ENCODE measurements at places on chromosomes 16 and 17. TPM values are rescaled to one million over a fixed set of nuclear protein-coding genes. Genes with fewer than 3 reads are reported as not detected.

Gene CHST4
- total RNA-seq, result not detected

Gene PNMT
- 0.46 TPM for total RNA-seq

Gene CSF3
- not detected for total RNA-seq

Gene CALB2
- 0.85 TPM for total RNA-seq

Gene KRT23
- not detected for total RNA-seq

Gene SCGB1C2
- not detected for total RNA-seq

DNA sequence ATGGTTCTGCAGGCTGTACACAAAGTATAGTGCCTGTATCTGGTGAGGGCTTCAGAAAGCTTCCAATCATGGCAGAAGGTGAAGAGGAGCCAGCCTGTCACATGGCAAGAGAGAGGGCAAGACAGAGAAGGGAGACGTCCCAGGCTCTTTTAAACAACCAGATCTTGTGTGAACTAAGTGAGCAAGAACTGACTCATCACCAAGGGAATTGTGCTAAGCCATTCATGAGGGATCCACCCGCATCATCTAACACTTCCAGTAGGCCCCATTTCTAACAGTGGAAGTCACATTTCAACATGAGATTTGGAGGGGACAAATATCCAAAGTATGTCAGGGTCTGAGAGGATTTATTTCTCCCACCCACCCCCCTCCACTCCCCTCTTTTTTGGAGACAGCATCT is 56.2 kb upstream of the ELAC2 start:
- no peak for DNase-seq

- DNase-seq, result peak; percentile 40
Observed at GRCh38 chr16:28821874-28822519, 802 bp upstream of the ATXN2L start.

DNA sequence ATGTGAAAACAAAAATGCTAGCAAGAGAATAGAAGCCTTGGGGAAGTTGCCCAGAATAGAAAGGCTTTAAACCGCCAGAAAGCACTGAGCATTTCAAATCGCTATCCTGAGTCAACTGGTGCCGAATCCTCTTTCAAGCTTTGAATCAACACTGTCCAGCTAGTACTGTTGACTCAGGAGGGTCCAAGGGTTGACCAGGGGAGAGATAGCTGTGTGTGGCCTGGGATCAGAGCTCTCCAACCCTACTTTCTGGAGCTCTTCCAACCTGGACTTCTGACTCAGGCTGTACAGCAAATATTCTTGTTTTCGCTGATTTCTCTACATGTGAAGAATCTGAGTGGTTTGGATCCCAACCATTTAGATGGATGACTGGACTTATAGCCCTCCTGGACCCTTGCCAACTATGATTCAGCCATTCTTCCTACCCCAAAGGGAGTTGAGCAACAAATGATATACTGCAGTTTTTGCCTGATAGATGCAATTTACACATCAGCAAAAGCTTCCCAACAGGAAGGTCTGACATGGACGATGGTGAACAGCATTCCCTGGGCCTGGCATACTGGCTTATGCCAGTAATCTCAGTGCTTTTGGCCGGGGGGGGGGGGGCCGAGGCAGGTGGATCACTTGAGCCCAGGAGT is 154.0 kb upstream of the SDK2 start:
- DNase-seq, result no peak

DNA sequence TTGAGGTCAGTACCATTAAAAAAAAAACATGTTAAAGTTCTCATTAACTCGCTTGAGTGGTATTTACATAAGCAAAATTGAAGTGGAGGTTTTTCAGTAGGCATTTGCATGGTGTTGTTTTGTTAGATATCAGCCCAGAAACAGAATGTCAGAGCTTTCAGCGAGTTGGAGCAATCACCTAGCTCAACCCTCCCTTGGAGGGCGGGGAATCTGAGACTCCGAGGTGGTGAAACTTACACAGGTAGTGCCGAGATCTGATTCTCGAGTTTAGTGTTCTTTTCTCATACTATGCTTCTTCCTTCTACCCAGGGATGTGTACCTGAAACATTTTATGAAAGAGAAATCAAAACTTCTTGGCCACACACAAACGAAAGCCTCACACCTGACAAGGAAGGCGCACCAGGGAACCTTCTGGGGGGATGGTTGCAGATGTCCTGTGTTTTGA is 6.6 kb downstream of the SEC14L1 start:
- no peak for DNase-seq

DNA sequence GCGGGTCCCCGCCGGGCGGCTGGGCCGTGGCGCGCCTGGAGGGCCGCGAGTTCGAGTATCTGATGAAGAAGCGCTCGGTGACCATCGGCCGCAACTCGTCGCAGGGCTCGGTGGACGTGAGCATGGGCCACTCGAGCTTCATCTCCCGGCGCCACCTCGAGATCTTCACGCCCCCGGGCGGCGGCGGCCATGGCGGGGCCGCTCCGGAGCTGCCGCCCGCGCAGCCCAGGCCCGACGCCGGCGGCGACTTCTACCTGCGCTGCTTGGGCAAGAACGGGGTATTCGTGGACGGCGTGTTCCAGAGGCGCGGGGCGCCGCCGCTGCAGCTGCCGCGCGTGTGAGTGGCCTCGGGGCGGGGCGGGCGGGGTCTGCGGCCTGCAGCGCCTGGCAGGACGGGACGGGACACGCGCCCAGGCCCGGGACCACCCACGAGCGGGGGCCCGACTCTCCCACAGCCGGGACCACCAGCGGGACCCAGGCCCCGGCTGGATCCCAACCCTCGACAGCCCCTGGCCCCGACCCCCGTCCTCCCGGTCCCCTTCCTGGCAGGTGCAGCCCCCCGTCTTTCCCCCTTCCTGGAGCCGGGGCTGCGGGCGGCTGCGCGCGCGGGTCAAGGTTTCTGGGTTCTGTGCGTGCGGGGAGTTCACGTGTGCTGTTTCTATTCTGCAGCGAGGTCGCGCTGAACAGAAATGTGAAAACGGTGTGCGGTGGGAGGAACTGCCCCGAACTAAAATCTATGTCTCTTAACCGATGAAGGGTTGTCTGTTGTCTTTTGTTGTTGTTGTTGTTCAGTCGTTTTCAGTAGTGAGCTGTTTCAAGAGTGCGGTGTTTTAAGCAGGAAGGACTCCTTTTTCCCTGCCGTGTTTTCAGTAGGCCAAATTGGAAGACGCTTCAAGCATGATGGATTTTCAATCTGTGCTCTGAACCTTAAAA is 705 bp downstream of the FOXK2 start:
- DNase-seq, result no peak

DNA sequence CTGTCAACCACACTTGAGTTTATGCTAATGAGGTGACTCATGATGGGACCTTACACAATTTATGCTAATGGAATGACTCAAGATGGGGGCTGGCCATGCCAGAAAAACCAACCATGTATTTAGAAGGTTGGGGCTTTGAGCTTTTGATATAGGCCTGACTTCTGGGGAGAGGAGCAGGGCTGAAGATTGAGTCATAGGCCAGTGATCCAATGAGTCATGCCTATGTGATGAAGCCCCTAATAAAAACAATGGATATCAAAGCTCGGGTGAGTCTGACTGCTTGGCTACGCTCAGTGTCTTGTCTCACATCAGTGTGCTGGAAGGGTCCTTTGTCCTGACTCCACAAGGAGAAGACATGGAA is 7.3 kb downstream of the MFSD6L start:
- DNase-seq, result no peak

DNA sequence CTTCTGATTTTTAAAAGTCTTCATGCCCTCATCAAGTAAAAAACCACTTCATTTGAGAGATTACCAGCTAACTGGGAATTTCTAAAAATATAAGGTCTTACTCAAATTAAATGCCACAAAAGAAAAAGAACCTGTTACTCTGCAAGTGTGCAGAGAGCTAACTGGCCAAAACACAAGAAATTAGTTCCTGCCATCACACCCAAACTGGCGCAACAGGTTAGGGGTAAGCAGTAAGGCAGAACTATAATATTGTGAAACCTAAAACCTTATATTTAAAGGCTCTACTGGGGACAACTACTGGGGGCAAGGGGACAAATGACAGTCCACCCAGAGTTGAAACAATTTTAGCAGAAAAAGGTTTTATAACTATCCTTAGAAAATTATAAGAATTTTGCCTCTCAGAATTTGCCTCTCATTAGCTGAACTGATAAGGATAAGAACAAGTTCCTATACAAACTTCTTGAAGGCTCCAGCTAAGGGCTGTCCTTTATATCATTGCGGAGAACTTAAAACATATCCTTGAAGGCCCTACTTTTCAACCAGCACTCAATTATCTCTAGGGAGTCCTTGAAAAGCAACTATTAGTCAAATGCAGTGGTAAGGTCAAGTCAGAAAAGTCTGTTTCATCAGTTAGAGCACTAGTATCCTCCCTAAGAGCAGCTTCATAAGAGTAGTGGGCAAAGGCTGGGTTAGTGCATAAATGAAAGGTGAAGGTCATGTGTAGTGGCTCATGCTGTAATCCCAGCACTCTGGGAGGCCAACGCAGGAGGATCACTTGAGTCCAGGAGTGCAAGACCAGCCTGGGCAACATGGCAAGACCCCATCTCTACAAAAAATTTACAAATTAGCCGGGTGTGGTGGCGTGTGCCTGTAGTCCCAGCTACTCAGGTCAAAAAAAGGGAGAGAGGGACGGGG is 31.5 kb downstream of the SMURF2 start:
- DNase-seq, result no peak

DNA sequence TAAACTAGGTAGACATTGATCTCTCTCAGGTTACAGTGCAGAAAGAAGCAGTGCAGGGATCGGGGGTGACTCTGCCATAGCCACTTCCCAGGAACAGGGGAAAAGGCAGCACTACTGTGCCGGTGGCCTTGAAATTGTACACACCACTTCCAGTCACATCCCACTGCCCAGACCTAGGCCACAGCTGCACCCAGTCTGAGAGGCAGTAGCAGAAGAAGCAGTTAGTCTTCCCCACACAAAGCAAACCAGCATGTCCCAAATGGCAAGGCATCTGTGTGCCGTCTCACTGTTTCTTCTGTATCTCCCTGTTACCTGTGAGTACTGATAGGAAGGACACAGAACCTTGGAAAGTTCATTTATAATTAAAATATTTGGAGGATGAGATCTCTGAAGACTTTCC is 47.0 kb downstream of the TMC6 start:
- no peak for DNase-seq

DNA sequence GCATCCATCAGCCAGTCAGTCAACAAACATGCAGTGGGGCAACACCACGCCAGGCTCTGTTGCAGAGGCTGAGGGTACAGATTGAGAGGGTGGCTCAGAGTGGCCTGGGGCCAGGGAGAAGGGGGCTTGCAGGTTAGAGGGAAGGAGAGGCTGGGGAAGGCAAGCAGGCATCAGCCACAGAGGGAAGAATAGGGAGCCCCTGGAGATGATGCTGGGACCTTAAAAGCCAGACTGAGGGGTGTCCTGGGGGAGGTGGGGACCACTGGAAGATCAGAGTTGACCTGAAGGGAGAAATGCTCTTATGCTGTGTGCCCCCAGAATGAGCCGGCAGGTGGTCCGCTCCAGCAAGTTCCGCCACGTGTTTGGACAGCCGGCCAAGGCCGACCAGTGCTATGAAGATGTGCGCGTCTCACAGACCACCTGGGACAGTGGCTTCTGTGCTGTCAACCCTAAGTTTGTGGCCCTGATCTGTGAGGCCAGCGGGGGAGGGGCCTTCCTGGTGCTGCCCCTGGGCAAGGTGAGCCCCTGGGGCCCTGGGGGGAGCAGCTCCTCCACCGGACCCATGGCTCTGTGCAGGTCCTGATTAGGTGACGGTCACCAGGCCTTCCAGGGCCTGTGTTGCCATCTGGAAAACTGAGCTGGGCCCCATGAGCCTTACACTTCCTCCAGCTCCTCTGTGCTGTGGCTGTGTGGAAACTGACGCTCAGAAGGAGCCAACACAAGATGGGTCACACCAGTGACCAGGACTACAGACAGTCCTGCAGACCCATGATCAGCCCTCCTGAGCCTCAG is 1.7 kb downstream of the CORO1A start:
- DNase-seq, result no peak

- no peak for DNase-seq
Observed at GRCh38 chr16:20363191-20363590, 10.7 kb upstream of the UMOD start.

- DNase-seq, result no peak
Observed at GRCh38 chr16:70529051-70529777, 5.6 kb downstream of the SF3B3 start.

GRCh38 chr17:75945211-75945610 is 4.4 kb upstream of the FBF1 start:
- no peak for DNase-seq
